Stimulated activated CD8-positive, alpha-beta memory T cell treated with anti-CD3 and anti-CD28 coated beads, Interleukin-2, amount 100 ng/mL, for 1 hour (primary cell): ENCODE measurements at places on chromosomes 6 and 20.

- DNase-seq: no peak
These were observed 260.7 kb downstream of the PREX1 start for GRCh38 chr20:48567145-48567544.

DNA sequence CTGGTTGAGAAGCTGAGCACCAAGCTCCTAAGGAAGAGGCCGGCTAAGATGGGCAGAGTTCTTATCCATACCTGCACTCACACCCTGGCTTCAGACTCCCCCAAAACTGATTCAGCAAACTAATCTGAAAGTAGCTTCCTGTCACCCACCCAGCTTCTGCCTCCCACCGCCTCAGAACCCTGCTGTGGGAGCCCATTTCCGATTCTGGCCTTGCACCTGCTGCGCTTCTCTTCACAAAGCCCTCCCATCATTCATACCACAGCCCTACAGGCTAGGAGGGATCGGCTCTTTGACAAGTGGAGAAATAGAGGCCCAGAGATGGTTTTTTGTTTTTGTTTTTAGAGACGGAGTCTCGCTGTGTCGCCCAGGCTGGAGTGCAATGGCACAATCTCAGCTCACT is 28.7 kb downstream of the HM13 start:
- no peak for DNase-seq

- no peak for DNase-seq
These were observed 110.7 kb downstream of the ADTRP start for GRCh38 chr6:11667876-11668275.

DNA sequence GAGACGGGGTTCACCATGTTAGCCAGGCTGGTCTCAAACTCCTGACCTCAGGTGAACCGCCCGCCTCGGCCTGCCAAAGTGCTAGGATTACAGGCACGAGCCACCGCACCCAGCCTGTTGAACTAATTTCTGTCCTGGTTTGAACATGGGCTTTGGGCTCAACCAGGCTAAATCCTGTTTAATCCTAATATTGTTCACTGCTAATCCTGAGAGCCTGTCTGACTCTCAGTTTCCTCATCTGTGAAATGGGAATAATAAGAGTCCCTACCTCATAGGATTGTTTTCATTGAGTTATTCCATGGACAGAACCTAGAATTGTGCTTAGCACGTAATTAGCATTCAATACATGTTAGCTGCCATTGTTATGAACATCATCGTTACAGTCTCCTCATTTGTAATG is 17.4 kb downstream of the TM9SF4 start:
- no peak for DNase-seq

GRCh38 chr6:143007646-143008045 is 53.0 kb upstream of the AIG1 start:
- no peak for DNase-seq

DNA sequence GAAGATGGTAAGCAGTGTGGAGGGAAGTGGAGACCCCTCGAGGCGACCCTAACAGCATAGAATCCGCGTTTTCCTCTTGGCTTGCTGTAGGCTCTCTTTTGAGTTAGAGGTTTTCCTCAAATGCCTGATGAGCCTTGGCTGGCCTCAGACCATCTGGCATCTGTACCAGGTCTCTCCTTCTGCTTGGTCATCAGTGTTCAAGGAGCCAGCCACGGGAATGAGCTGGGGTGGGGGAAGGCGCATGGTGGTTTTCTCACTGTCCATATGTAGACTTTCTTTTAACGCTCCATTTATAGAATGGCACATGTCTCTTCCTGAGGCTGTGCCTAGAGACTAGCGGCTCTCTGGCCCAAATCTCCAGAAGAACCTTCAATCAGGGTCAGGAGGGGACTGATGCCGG is 8.1 kb upstream of the GUCA1A start:
- no peak for DNase-seq

- DNase-seq: peak; percentile 100
These were observed at the start of gene SPAG4 for GRCh38 chr20:35615667-35616464. TSS of gene SPAG4 (plus strand) at chr20:35615829. CDS start at chr20:35616004, 175 bp downstream.

DNA sequence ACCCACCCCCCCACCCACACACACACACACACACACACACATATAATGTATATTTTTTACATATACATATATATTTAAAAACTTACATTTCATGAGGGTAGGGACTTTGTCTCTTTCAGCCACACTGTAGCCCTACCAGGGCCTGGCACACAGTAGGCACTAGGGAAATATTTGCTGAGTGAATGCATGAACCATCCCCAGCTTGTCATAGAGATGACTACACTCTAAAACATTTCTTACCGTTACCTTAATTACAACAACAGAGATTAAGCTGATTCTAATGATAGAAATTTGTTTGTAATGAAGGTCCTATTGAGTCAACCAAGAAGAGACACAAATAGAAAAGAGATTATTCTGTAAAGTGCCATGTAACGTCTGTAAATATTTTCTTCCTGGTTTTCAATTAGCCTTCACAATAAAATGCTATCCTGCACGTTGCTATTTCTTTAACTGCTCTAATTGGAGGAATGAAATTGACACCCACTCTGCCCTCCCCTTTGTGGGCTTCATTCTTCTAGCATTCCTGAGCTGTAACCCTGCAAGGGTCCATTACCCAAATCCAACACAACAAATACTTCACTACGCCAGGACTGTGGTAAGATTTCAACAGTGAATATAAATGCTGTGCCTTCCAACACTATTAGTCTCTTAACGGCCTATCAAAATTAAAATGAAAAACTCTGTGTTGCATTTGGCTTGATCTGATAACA is 30.8 kb downstream of the SIM1 start:
- no peak for DNase-seq

- no peak for DNase-seq
These were observed 168.4 kb upstream of the TNFAIP3 start for GRCh38 chr6:137698636-137699030.

- no peak for DNase-seq
These were observed 10.2 kb upstream of the TNFRSF21 start for GRCh38 chr6:47319867-47320266.

DNA sequence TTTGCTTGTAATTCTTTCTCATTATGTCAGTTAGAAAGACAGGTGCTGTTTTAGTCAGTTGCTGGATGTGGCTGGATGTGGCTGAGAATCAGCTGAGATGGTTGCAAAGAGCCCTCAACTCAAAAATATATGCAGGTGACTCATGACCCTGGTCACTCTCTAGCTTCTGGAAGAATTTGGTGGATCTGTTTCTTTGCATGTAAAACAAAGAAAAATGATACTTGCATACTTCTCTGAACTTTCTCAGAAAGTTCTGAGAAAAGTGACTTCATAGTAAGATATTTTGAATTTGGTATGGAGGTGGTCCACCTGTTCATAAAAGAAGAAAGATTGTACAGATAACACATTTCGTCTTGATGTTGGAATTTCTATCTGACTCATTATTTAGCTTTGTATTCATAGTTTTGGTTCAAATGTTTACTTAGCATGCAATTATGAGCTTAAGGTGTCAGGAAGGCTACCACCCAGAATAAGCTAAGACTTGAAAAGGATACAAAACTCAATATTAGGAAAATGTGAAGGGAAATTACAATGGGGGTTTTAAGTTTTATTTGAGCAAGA is 163.2 kb upstream of the OLIG3 start:
- no peak for DNase-seq

GRCh38 chr20:3398681-3399252 is 8.7 kb downstream of the DNAAF9 start:
- no peak for DNase-seq

- no peak for DNase-seq
These were observed 62.0 kb upstream of the HFE start for GRCh38 chr6:26025047-26025893.

GRCh38 chr6:155182103-155182502 is 81.7 kb upstream of the CLDN20 start:
- DNase-seq: no peak

- peak; percentile 57 for DNase-seq
These were observed 214.5 kb upstream of the ZNF184 start for GRCh38 chr6:27687154-27688013.

GRCh38 chr6:43899830-43900229 is 129.8 kb downstream of the VEGFA start:
- no peak for DNase-seq

DNA sequence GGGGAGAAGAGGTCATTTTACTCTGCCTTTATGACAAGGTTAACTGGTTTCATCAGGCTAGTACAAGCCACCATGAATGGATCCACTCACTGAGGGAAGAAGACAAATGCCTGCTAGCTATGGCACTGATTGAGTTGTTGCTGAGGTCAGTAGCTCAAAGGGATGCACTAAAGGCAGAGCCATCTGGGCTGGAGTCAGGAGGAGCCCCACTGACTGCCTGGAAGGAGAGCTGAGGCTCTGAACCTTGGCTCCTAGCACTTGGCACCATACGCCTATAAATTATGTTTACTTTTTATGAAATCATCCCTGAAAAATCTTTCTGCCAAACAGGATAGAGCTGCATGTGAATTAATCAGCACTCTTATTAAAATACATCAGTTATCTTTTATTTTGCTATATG is 104.6 kb downstream of the DTD1 start:
- no peak for DNase-seq

GRCh38 chr6:2187826-2188225 is 57.6 kb downstream of the GMDS start:
- DNase-seq: no peak
